Endothelial cell (in vitro differentiated cells): ENCODE measurements at places on chromosomes 4 and X. TPM values are rescaled to one million over a fixed set of nuclear protein-coding genes. Genes with fewer than 3 reads are reported as not detected.

The AMBN gene
- not detected for total RNA-seq

The GABRB1 gene
- total RNA-seq, result not detected

The CXCL8 gene
- not detected for total RNA-seq

The NEXMIF gene
- 0.31 TPM for total RNA-seq

The P2RY8 gene
- not detected for total RNA-seq

The CXorf49 gene
- total RNA-seq, result not detected

The USP27X gene
- 6.6 TPM for total RNA-seq

The SPP1 gene
- total RNA-seq, result 4.7 TPM

The SSX1 gene
- total RNA-seq, result not detected

The SHROOM4 gene
- total RNA-seq, result 35.8 TPM

The ACE2 gene
- not detected for total RNA-seq

The GRIA3 gene
- total RNA-seq, result 0.51 TPM

The FGF2 gene
- total RNA-seq, result 26.1 TPM

The CLIC2 gene
- total RNA-seq, result not detected

The RBMXL3 gene
- not detected for total RNA-seq

The NR0B1 gene
- total RNA-seq, result not detected

The GALNTL6 gene
- 0.10 TPM for total RNA-seq

The NPY1R gene
- 2.6 TPM for total RNA-seq

The MID1 gene
- 61.8 TPM for total RNA-seq

The NAP1L5 gene
- 4.4 TPM for total RNA-seq

The PRKG2 gene
- 0.72 TPM for total RNA-seq

The MAP3K15 gene
- total RNA-seq, result 1.7 TPM

The SLC25A5 gene
- total RNA-seq, result 305 TPM

The FABP2 gene
- total RNA-seq, result not detected

The STX18 gene
- 24.0 TPM for total RNA-seq

The SGCB gene
- 55.4 TPM for total RNA-seq

The TGIF2LX gene
- total RNA-seq, result not detected

The OTOP1 gene
- total RNA-seq, result not detected

The ASB12 gene
- total RNA-seq, result 0.33 TPM

The TLL1 gene
- 48.0 TPM for total RNA-seq

The CTAG1A gene
- not detected for total RNA-seq

The RXFP1 gene
- total RNA-seq, result not detected

The POU3F4 gene
- not detected for total RNA-seq

The TMEM47 gene
- total RNA-seq, result 1.6 TPM

The SLC10A4 gene
- 0.28 TPM for total RNA-seq

The EDA gene
- 2.3 TPM for total RNA-seq
